ENCODE measurements at places on chromosomes 12 and 14. TPM values are rescaled to one million over a fixed set of nuclear protein-coding genes. Genes with fewer than 3 reads are reported as not detected.

NOVA1 gene
- not detected for total RNA-seq

- no peak for DNase-seq
These were observed 62.9 kb upstream of the PSMA6 start for GRCh38 chr14:35229084-35229791.

GRCh38 chr12:108102363-108102762, 26.7 kb upstream of the WSCD2 start:
- no peak for DNase-seq

DNA sequence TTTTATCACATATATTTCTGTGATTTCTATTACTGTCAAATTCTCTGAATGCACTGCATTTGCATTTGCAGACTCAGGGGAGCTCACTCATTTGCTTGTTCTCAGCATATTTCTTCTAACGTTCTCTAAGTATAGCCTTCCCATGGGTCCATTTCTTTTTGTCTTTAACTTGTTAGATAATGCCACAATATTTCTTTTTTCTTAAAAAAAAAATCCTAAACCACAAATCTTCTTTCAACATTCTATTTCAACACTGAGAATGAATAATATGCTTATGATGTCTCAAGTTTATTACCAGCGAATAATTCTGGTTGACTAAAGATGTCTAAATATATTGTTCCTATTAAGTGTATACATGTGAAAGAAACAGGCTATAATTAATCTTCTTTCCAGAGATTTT, 200.2 kb downstream of the ANO6 start:
- DNase-seq, result no peak

DNA sequence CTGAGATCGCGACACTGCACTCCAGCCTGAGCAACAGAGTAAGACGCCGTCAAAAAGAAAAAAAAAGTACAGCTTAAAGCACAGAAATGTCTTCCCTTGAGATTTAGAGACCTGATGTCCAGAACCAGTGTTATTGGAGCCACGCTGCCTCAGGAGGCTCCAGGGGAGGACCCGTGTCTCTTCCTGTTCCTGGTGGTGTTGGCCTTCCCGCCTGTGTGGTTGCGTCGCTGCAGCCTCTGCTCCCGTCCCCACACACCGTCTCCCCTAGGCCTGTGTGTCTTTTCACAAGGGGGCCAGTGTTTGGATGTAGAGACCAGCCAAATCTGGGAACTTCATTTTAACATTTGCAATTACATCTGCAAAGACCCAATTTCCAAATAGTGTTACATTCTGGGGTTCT, 8.6 kb upstream of the FBRSL1 start:
- DNase-seq, result no peak

DNA sequence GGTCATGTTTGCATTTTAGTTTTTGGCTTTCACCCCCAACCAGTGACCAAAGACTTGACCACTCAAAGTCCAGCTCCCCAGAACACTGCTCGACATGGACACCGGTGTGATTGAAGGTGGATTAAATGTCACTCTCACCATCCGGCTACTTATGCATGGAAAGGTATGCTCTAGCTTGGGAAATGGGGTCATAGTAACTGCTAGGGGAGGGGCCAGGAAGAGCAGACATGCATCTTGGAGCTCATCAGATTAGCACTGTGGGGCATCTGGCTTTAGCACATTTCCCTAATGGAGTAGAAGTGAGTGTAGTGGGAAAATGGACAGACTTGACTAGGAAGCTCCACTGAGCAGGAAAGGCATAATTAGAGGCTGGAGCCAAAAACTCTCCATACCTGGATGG, 2.8 kb downstream of the PCBP2 start:
- no peak for DNase-seq

DNA sequence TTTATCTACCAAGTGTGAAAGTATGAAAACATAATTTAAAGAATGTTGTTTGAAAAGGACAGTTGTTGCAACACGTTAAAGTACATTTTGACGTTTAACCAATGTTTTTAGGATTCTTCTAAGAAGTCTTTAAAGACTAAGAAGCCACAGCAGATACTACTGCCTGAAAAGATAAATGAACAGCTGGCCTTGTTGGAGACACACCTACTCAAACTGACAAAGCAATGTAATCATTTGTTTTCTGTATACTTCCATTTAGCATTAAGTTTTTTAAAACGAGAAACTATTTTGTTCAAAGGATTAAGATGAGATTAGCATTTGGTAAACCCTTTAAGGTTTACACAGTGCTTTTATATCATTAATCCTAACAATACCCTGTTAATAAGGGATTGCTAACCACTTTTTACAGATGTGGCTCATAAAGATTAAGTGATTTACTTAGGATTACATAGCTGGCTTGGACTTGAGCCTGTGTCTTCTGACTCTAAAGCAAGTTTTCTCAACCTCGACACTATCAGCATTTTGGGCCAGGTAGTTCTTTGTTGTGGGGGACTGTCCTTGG, 134.4 kb downstream of the CFAP54 start:
- no peak for DNase-seq

DNA sequence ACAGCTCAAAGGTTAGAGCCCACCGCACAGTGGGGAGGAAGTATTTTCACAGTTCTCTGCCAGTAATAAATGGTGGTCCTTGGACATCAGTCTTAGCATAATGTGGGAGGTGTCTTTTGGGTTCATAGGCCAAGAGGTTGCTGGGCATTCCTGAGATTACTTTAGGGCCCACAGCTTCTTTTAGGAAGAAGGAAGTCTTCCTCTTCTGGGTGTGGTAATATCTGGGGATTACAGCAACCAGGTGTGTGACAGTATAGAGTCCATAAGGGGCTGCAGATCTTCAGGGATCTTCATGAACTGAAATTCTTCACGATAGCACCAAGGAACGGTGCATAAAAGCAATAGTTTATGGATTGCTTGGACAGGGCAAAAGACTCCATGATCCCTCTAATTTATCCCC, 56.2 kb upstream of the PTGR2 start:
- no peak for DNase-seq
